Smooth muscle cell of the pulmonary artery (primary cell): ENCODE measurements at places on chromosomes 4 and X. TPM values are rescaled to one million over a fixed set of nuclear protein-coding genes. Genes with fewer than 3 reads are reported as not detected.

Gene RAB40A
- 0.33 and 0.53 TPM in 2 replicates for total RNA-seq

Gene FAM241A
- total RNA-seq: 1.1 and 2.4 TPM in 2 replicates

Gene MID1IP1
- total RNA-seq: 39.0 and 40.1 TPM in 2 replicates

Gene COL25A1
- total RNA-seq: 0.33 and 0.91 TPM in 2 replicates

Gene RGN
- total RNA-seq: 4.5 and 4.7 TPM in 2 replicates

Gene FABP2
- total RNA-seq: not detected in 2 replicates

Gene FREM3
- total RNA-seq: 0.03 and 0.07 TPM in 2 replicates

Gene CPLX1
- not detected in 2 replicates for total RNA-seq

Gene SLC16A2
- total RNA-seq: 12.1 and 24.3 TPM in 2 replicates
